ENCODE measurements at places on chromosomes 7 and 10. TPM values are rescaled to one million over a fixed set of nuclear protein-coding genes. Genes with fewer than 3 reads are reported as not detected.

DNA sequence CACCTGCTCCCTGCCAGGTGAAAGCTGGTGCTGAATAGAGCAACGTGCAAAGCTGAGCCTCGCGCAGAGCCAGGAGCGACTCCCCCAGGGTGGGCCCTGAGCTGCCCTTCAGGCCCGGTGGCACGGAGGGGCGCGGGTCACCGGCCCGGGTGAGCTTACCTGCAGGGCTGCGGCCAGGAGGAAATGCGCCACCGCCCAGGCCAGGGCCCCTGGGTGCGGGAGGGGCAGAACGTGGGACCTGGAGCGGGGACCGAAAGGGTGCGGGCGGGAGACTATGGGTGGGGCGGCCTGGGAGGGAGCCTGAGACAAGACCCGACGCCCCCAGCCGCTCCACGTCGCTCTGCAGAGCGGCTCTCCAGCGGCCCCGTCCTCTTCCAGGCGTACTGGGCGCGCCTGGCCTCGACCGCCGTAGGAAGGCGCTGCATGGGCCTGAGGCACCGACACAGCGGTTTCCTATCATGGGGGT lies 122.1 kb downstream of the BTAF1 start:
- no peak for DNase-seq

- DNase-seq, result no peak
Measured at GRCh38 chr7:82778021-82778420, 334.4 kb upstream of the CACNA2D1 start.

DNA sequence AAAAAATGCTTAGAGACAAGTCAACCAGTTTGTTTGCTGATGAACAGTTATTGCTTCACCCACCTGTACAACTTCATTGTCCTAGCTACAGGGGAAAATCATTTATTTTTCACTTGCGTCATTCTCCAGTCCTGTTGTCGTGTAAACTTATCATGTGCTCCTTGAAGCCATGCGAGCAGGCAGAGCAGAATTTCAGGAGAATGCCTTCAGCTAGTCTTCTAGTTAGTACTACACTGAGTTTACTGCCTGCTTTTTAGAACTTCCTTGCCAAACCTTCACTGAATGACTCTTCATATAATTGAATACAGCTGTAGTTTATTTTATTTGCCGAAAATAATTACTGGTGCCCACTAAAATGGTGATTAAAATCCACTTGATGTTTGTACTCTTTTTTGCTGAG lies 15.6 kb downstream of the RPA3 start:
- no peak for DNase-seq

DNA sequence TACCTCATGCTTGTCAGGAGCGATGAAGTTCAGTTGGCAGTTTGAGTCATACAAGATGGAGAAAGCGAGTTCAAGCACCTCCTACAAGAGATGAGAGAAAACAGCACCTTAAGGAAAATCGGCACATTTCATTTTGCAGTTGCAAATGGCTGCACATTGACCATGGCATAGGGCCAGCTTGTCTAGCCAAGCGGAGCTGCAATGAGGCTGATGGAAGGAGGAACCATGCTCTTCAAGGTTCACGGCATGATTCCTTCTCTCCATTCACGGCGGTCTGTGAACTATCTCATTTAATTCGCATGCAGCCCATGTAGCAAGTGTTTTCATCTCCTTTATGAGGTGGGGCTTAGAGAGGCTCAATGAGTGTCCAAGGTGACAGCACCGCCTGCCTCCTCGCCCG lies 137.4 kb upstream of the AOAH start:
- no peak for DNase-seq

- DNase-seq, result no peak
Measured at GRCh38 chr7:90723866-90724265, 127.7 kb downstream of the CDK14 start.

- no peak for DNase-seq
Measured at GRCh38 chr7:29019896-29020295, 61.8 kb upstream of the TRIL start.

DNA sequence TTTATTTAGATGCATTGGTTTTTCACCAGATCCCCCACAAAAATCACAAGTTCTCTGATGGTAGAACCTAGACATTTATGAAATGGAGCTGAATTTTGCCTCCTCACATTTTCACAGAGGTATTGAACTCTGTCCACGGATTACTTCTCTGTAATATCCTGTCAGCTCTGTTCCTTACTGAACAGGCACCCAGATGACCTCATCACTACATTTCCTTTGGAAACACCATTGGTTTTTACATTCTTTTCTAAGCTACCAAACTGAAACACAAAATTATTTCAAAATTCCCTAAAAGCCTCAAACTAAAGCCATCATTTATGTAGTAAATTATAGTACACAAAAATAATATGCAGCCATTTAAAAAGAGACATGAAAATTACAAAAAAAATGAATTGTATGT lies 98.3 kb upstream of the KCNIP2 start:
- DNase-seq, result no peak

GRCh38 chr7:37084303-37084702 lies 360.0 kb upstream of the AOAH start:
- no peak for DNase-seq

PIK3AP1 gene
- total RNA-seq, result 34.7 TPM

TCAF2 gene
- 1.4 TPM for total RNA-seq

- DNase-seq, result peak; percentile 35
Measured at GRCh38 chr10:6920072-6921019, 340.3 kb upstream of the PRKCQ start.

DNA sequence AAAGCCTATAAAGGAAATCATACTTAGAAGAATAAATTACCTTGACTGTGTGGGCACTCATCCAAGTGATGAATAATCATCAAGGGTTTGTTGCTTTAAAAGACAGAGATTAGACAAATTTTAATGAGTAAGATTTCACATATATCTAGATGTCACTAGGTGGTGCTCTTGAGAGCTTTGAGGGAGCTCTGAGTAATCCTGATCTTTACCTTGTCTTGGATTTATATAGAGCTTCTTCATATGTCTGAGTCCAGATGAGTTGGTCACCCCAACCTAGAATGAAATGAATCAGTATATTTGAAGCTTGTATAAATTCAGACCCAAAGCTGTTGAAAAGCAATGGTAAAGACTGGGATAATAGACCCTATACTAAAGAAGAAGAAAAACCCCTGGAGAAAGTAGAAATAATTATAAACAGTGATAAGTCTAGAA lies 3.7 kb downstream of the AGR2 start:
- DNase-seq, result no peak

PON1 gene
- total RNA-seq, result not detected

DNA sequence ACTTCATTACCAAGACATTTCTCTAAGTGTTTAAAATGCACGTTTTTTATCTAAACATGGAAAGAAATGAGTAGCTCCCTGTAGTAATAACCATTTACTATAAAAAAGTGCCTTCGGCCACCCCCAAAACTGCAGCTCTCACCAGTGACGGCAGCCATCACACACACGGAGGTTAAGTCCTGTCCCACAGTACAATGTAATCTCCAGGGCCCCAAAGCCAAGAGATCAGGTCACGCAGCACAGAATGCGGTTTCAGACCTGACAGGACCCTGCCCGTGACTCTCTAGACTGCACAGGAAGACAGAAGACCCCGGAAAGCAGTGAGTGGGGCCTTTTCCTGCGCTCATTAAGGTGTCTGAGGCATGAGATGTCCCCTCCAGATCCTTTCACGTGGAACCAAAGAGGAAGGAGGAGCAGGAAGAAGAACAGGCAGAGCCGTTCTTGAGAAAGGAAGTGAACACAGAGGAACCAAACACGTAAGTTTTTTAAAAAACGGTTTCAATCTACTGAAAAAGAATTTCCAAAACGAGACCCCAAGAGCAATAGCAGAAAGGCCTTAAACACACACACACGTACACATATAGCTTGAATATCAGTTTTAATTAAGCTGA lies 125.7 kb downstream of the ZMYND11 start:
- DNase-seq, result no peak

THSD7A gene
- 7.8 TPM for total RNA-seq

DNA sequence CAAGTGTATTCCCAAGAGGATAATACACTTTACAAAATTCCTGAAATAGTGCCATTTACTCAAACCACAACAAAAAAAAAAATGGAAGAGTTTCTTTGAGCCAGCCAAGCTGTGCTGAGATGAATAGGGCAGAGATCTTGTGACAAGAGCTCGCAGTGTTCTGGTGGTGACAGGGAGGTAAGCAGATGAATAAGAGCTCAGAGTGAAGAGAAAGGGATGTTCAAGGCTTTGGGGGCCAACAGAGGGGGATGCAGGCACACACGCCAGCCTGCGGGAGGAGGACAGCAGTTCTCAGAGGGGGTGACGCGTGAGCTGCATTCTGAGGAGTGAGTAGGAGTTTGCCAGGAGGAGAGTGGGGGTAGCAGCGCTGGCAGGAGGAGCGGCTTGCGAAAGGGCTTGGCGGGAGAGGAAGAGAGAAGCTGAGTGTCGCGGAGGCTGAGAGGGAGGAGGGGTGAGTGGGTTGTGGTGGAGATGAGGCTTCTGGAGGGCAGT lies 194.4 kb upstream of the IMMP2L start:
- DNase-seq, result no peak

All from omental fat pad (tissue), 4 donors.